ELR (cell line): ENCODE measurements at places on chromosomes 1 and 21.
A peak's percentile ranks its signal among the peaks of the same experiment; 100 is the strongest.

GRCh38 chr1:209504571-209504970 is 78.9 kb upstream of the CAMK1G start:
- peak; percentile 7 for DNase-seq

DNA sequence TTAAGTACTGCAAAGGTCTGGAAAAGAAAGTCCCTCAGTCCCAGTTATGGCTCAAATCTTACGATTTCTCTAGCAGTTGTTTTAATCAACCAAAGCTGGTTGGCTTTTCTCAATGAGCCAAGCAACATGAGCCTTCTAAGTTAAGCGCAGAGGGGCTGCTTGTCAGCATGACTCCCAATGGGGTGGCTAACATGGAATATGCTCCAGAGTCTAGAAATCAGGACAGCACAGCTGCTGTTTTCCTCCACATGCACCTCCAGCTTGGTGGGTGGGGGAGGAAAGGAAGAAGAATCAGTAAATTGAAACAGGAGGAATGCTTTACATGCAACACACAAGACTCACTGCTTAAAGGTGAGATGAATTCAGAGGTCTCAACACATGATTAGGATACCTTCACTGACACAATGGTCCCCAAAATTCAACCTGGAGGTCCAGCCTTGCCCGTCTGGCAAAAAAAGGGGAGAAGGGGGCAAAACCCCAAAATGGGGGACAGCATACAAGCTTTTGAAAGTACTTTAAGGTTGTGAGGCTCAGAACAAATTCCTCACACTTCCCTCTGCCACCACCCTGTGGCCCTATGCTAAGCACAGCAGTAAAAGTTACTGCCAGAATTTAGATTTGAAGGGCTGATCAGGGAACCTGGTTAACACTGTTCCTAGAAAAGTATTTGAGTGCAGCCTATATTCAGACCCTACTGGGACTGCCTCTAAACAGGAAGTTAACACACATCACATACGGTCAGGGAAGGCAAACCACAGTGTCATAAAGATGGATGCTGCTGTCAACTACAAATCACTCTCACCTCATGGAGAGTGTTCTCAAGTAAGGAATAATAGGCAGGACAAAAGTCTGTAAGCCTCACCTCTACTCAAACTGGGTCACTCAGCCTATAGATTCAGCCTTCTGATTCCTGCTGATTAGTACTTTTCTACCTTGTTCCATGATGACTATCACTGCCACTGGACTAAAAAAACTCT is 2.6 kb downstream of the GATAD2B start:
- peak; percentile 50 for DNase-seq

GRCh38 chr1:219120624-219121544 is 52.8 kb upstream of the LYPLAL1 start:
- DNase-seq, result peak; percentile 69

DNA sequence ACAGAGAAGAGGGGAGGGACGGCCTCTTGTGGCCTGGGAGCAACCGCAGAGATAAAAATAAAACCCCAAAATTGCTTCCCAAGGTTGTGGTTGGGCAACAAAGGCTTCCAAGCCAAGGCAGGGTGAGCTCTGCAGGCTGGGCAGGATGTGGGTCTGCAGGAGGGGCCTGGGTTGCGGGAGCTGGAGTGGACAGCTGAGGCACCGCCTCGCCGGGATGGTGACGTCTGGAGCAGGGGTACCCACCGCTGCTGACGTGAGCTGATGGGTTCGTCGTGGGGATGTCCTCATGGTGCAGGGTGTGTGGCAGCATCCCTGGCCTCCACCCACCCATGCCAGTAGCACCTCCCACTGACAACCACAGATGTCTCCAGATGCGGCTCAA is 3.7 kb downstream of the AURKAIP1 start:
- no peak for DNase-seq

DNA sequence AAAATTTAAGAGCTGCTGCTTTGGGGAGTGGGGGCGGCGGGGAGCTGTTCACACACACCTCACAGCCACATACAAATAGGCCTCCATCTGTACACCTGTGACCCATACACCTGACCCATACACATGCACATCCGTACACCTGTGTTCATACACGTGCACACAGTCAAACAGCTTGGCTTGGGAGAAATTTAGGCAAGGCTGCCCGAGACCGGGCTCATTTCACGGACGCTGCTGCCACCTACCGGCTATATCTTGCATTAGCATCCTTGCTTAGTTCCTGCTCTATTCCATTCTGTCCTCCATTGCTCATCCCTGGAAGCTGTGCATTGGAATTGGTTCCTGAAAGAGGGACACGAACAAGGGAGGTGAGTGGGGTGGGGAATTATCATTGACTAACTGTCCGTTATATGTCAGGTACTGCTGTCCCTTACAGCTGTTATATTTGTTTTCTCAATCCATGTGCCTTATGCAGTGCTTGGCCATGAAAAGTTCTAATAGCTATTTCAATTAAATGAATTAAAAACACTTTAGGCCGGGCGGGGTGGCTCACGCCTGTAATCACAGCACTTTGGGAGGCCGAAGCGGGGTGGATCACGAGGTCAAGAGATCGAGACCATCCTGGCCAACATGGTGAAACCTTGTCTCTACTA is 37.1 kb upstream of the EPB41 start:
- peak; percentile 79 for DNase-seq

GRCh38 chr1:36857754-36858153 is 176.6 kb downstream of the GRIK3 start:
- DNase-seq, result no peak

- peak; percentile 62 for DNase-seq
Observed at GRCh38 chr1:203172184-203173010, 3.2 kb downstream of the MYBPH start.

DNA sequence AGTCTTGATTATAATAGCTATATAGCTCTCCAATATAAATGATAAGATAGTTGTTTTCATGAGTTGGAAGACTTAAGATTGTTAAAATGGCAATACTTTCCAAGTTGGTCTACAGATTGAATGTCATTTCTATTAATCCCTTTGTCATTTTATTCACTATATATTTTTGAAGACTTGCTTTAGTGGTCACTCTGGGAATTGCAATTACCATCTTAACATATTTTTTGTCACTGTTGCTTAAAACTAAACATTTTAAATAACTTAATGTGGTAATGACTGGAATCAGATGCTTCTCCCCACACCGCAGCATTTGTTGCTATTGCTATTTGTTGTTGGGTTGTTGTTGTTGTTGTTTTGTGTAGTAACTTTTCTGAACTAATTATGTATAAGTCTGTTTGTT is 1592.9 kb downstream of the MRPL39 start:
- peak; percentile 8 for DNase-seq

GRCh38 chr1:54339126-54339525 is 67.1 kb downstream of the SSBP3 start:
- DNase-seq, result no peak

GRCh38 chr1:86582161-86582560 is 35.3 kb downstream of the CLCA4 start:
- DNase-seq, result no peak

- DNase-seq, result no peak
Observed at GRCh38 chr1:182485861-182486260, 35.9 kb downstream of the RGSL1 start.

DNA sequence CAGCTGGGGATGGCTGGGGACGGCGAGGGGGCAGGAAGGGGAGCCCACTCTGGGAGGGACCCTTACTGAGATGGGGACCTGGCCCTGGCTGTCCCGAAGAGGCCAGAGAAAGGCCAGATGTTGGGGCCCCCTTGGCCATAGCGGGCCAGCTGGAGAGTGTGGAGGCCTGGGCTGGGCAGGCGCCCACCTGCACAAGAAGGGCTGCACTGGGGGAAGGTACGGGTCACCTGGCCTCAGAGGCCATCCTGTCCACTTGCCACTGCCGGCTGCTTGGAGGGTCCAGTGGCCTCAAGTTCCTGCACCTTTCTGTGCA is 5.0 kb upstream of the PLCH2 start:
- no peak for DNase-seq

DNA sequence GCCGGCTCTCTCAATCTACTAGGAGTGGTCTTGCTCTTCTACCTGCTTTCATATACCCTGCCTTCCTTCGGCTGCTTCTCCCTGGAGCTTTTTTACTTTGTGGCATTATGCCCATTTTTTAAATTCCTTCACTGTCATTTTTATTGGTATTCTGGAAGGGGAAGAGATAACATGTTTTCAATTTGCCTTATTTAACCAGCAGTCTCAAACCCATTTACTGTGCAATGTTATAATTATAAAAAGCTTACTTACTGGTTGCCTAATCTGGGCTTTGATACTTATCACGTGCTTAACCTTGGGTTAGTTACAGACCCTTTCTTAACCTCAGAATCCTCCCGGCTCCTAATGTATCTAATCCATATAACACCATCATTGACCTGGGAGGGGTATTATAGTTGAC is 128.1 kb downstream of the SIPA1L2 start:
- DNase-seq, result no peak

DNA sequence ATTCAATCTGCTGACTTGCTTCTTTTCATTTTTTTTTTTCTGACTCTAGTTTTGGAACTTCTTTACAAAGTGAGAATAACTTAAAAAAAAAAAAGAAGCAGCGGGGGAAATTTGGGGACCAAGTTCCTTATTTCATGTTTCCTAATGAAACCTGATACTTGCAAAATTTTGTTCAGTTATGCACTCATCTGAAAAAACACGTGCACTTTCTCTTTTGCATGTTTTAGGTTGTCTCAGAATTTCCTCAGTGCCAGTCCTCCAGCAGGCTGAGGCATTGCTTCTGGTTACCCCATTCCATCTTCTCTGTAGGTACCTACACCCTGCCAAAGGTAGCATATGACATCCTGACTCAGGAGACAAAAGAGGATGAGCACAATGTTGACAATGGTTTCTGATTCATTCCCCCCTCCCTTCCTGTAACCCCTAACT is 299.7 kb downstream of the GRIK1 start:
- DNase-seq, result no peak

DNA sequence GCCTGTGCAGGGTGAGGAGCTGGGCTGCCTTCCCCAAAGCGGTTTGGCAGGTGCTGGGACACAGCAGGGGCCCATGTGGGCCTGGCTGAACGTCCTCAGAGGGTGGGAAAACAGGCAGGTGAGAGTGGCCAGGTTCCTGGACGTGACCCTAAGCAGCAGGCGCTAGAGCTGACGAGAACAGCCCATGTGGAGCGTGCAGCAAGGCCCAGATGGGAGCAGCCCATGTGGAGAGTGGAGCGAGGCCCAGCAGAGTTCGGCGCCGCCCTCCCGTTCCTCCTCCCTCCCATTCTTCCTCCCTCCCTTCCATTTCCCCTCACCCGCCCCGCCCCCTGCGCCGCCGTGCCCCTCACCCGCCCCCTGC is 314.4 kb upstream of the VAMP3 start:
- DNase-seq, result no peak

DNA sequence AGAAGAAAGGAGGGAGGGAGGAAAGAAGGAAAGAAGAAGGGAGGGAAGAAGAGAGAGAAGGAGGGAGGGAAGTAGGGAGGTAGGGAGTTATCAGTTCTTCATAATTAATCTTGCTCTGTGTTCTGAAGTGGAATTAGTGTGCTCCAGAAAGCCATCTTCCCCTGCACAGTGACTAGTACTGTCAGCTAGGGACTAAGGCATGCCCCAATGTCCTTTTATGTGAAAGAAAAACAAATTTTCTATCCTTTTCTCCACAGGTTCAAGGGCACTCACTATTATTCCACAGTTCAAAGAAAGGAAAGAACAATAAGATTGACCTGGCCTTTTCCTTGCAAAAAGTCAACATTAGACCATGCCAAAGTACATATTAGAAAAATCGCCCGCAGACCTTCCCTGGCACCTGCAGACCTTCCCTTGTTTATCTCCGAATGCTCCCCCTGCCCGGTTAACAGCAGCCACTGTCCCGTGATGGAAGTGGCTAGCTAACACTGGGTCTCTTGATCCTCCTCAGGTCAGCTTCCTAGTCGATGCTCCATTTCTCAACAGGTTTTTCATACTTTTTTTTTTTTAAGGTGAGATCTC is 107.2 kb upstream of the EDEM3 start:
- no peak for DNase-seq

DNA sequence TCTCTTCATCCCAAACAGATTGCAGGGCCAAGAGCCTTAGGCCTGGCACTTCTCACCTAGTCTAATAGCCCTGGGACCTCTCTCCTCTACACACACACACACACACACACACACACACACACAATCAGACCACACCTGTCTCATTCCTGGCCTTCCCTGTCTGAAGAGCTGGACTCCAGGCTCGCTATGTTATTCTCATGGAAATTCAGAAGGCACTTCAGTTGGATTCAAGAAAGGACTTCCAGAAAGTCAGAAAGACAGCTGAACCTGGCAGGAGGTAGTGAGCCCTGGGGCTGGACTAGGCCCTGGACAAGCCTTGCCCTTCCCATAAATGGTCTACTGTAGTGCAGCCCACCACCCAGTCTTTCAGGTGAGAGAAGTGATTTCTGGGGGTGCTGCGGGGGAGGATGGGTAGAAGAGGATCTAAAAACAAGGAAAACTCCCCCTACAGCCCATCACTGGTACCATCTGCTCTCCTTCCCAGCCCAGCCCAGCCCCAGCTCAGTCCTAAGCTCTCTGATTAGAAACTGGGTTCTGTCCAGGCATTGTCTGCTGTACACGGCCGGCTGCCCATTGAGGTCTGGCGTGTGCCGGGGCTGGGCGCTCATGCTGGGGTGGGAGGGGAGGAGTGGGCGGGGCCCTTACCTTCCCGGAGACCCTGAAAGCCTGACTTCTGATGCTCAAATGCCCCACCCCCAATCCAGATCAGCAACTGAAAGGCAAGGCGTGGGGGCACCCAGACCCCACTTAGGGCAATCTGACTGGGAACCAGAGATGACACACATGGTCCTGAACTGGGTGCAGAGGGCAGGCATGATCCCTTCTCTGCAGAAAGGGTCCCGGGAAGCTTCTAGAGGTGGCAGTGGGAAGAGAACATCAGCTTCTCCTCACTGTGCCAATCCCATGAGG is 2.5 kb downstream of the KIF21B start:
- peak; percentile 53 for DNase-seq

GRCh38 chr1:119702384-119702783 is 9.3 kb upstream of the PHGDH start:
- DNase-seq, result peak; percentile 81

DNA sequence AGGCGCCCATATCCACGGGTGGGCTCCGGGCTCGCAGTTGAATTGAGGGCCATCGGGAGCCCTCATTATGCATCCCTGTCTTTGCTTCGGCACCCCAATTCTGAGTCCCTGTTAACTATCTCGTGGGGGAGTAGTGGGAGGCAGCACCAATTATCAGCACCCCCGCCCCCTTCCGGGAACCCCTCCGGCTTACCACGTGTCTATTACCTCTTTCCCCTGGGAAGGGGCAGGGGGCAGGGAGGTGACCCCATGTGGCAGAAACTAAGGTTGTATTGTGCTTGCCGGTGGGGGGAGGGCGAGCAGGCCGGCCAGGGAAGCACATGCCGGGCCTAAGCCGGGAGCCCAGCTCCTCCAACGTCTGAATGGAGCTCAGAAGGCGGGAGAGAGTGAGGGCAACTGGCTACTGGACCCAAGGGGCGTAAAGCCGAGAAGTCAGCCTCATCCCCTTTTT is 1.0 kb downstream of the LIN28A start:
- no peak for DNase-seq

GRCh38 chr1:58608297-58608696 is 31.2 kb upstream of the TACSTD2 start:
- DNase-seq, result no peak

- DNase-seq, result peak; percentile 33
Observed at GRCh38 chr1:32741413-32742198, 39.0 kb upstream of the SYNC start.
